Stimulated activated CD4-positive, alpha-beta T cell treated with anti-CD3 and anti-CD28 coated beads, Interleukin-15, amount 100 ng/mL, for 1 hour (primary cell): ENCODE measurements at places on chromosomes 12 and 14.

GRCh38 chr14:52551696-52552062, 626 bp downstream of the TXNDC16 start:
- DNase-seq = no peak

DNA sequence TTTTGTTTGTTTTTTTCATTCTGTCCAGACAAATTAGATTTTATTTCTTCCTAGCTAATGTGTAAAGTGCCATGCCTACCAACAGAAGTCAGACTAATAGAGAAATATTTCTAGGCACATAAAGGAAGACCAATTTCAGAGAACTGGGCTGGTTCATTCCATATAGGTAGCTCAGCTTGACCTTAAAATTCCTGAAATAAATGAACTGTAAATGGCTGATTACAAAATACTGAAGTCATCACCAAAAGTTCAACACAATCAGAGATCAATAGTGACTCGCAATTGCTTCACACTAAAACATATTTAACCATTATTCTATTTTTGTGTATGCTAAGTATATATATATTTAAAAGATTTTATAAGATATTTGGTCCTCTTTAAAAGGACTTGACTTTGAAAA, 34.2 kb downstream of the PTPRB start:
- DNase-seq = no peak

GRCh38 chr14:38120109-38120508, 87.6 kb upstream of the SSTR1 start:
- no peak for DNase-seq

- no peak for DNase-seq
Measured at GRCh38 chr12:122840580-122841513, 5.6 kb downstream of the HIP1R start.

DNA sequence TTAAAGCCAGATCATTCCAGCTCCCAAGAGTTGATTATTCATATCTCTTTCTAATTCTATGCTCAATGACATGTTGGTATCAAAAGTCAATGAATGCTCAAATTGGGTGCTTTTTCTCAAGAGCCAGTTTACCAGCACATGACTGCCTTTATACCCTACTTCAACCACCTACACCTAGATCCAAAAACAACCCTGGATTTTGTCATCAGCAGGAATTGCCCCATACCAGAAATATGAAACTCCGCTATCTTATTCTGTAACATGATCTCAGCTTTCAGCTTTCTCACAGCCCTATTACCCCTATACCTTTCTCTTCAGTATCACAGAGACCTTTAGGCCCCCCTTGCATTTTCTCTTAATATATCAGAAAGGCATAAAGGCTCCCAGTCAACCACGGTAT, 32.3 kb upstream of the ESR2 start:
- DNase-seq = no peak
